ENCODE measurements at places on chromosomes 3 and 15. TPM values are rescaled to one million over a fixed set of nuclear protein-coding genes. Genes with fewer than 3 reads are reported as not detected.

DNA sequence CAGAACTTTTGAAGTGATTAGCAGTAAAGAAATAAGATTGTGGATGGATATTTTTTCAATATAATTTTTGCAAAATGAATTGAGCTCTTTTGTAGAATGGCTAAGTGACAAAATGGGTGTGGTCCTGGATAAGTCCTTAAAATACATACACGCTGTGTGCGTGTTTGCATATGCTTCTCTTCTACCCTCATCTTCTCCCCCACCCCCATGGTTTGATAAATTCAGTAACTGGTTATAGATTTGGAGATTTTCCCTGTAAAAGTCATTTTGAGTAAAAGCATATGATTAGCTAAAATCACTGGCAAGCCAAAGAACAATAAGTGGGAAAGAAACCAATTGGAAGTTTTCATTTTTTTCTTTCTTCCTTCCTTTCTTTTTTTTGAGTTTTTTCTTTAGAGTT lies 453.9 kb upstream of the MDFIC2 start:
- no peaks in the 10 kb centered on the region for H3K4me1 ChIP-seq
- H3K36me3 ChIP-seq: no peaks in the 10 kb centered on the region
- H3K27ac ChIP-seq: no peak overlapping the region
- no peak for DNase-seq

GRCh38 chr3:58535531-58536500 lies 1.2 kb downstream of the ACOX2 start:
- no peaks in the 10 kb centered on the region for H3K36me3 ChIP-seq
- no peaks in the 10 kb centered on the region for H3K27me3 ChIP-seq
- H3K4me3 ChIP-seq: no peak overlapping the region
- no peak overlapping the region for H3K27ac ChIP-seq
- no peaks in the 10 kb centered on the region for H3K4me1 ChIP-seq
- no peak for DNase-seq

DNA sequence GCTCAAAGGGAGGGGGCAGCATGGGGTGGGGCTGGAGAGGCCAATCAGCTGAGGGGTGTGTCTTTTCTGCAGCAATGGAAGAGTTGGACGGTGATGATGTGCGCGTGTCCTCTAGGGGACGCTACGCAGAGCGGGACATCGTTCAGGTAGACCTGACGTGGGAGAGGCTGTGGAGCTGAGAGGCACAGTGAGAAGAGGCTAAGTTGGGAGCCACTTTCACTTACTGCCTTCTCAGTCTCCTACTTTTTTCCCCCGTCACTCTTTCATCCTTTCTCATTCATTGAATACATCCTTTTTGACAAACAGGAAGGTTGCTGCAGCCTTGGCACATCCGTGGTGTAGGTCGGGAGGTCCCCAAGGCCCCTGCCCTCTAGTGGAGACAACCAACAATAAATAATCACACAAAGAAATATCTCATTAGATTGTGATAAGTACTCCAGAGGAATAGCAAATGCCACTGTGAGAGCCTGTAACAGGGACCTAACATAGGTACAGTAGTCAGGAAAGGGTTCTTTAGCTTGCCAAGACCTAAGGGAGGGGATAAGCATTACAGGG lies 4.4 kb upstream of the BRPF1 start:
- H3K36me3 ChIP-seq: no peaks in the 10 kb centered on the region
- H3K4me3 ChIP-seq: no peak overlapping the region
- no peaks in the 10 kb centered on the region for H3K27me3 ChIP-seq

GRCh38 chr3:156349978-156350377 lies 204.9 kb downstream of the SSR3 start:
- no peaks in the 10 kb centered on the region for H3K36me3 ChIP-seq
- no peaks in the 10 kb centered on the region for H3K4me1 ChIP-seq
- DNase-seq: no peak
- H3K27me3 ChIP-seq: no peaks in the 10 kb centered on the region

GRCh38 chr3:68931406-68932149 lies 769 bp downstream of the TAFA4 start:
- H3K4me3 ChIP-seq: no peak overlapping the region
- no peak overlapping the region for H3K27ac ChIP-seq
- no peaks in the 10 kb centered on the region for H3K4me1 ChIP-seq
- peaks cover 61% of the 10 kb centered on the region for H3K27me3 ChIP-seq
- no peak for DNase-seq

The SRP14 gene
- 374 TPM for total RNA-seq

The HOMER2 gene
- 7.8 TPM for total RNA-seq

DNA sequence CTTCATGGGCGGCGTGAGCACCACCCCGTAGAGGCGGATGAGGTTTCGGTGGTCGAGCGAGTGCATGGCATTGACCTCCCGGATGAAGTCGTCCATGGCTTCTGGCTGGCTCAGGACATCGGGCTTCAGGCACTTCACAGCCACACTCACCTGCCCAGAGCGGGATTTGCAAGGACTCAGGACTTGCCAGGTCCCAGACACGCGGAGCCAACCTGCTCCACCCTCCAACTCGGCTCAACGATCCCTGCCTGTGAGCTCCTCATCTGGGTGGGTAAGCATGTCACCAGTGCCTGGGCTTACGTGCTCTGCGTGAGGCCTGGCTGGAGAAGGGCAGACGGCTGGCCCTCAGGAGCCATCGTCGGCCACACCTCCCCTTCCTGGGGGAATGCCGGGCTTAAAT lies 25.2 kb downstream of the TNK2 start:
- peaks cover 64% of the 10 kb centered on the region for H3K36me3 ChIP-seq
- no peak overlapping the region for H3K4me3 ChIP-seq
- H3K27ac ChIP-seq: no peak overlapping the region
- no peaks in the 10 kb centered on the region for H3K4me1 ChIP-seq
- no peak for DNase-seq

The LYSMD2 gene
- 19.6 TPM for total RNA-seq

The DLL4 gene
- 5.2 TPM for total RNA-seq

DNA sequence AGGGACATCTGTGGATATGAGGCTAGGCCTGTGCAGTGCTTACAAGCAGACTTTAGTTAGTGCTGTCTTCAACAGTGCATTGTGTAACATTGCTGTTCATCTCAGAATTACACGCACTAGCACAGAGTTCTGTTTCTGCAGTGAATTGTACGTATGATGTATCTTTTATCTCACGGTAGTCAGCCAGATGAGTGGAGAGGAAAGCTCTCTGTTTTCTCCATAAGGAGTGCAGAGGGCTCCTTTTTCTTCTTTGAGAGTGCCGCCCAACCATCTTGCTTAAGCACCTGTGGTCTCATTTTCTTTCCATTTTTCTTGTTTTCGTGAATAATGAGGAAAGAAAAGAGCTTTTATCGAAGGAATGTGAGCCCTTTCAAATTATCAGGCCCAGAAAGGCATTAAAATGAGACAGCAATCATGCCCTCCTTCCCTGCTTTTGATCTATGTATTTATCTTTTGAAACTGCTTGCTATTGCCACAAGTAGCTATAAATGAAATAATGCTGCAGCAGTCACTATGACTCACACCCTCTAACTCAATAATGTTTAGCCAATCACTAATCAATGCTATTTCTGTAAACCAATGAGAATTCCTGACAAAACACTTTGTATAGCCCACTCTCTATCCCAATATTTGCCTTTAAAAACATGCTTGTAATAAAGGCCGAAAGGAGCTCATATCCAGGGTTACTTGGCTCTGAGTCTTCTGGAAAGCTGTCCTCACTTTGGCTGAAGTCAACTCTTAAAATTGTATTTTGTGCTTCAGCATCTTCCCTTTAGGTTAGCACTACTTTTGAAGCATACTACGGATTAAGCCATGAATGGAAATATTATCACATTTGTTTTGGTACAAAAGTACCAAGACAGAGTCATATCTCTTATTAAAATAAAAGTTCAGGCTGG lies 226.0 kb upstream of the P2RY1 start:
- DNase-seq: no peak
- no peaks in the 10 kb centered on the region for H3K36me3 ChIP-seq
- H3K27ac ChIP-seq: no peak overlapping the region
- no peaks in the 10 kb centered on the region for H3K4me1 ChIP-seq
- no peaks in the 10 kb centered on the region for H3K27me3 ChIP-seq

The CLEC3B gene
- 25.5 TPM for total RNA-seq

DNA sequence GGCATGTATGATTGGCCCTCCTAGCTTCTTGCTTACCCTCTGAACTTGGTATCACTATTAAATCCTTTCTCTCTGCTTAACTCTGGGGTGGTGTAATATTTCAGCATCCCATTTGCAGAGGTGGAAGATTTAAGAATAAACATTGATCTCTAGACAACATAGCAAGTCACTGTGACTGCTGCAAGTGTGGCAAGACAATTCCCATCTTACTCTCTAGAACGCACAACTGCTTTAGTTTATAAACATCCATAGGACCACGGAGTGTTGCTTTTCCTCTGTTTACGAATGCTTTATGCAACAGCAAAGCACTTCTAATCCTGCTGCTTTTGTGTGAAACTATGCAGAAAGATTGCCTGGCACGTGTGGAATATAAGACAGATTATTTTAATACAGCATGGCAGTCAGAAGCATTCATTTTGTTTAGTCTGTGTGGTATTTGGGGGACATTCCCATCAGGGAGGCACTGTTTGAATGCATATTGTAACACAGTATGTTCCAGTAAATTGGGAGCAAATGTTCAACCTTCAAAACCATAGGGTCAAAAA lies 338.9 kb upstream of the TMCO5A start:
- no peak overlapping the region for H3K27ac ChIP-seq
- no peaks in the 10 kb centered on the region for H3K27me3 ChIP-seq
- no peak overlapping the region for H3K4me3 ChIP-seq
- H3K4me1 ChIP-seq: no peaks in the 10 kb centered on the region

The ARPIN gene
- total RNA-seq: 2.7 TPM

- peak overlapping the region; percentile 65 for H3K4me3 ChIP-seq
- no peaks in the 10 kb centered on the region for H3K36me3 ChIP-seq
- H3K27ac ChIP-seq: no peak overlapping the region
- DNase-seq: no peak
These were observed 1.1 kb downstream of the CMTM8 start for GRCh38 chr3:32239307-32240158.

DNA sequence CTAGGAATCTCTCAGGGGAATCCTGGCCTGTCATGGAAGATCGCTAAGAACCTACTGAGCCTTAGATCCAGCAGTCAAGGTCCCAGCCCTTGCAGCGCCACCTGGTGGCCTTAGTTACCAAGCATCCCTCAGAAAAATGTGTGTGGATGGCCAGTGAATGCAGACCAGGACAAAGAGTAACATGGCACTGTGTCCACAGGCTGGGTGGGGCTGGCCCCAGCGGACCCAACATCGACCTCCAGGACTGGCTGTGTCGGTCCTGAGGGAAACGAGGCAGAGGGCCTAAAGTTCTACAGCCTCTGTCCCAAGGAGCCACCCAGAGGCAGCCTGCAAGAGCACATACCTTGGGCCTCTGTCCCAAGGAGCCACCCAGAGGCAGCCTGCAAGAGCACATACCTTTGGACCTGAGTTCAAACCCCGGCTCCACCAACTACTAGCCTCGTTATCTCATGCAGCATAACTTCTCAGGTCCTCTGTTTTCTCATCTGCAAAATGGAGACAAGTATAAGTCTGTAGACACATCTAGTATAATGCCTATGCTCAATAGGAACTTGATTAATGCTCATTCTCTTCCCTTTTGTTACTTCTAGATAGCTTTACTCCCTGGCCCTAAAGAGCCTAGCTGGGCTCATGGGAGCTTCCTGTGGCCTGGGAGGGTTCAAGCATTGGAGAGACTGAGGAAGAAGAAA lies 57.5 kb upstream of the HERC1 start:
- H3K36me3 ChIP-seq: no peaks in the 10 kb centered on the region
- H3K4me1 ChIP-seq: peaks cover 62% of the 10 kb centered on the region
- DNase-seq: peak; percentile 47

The EFCC1 gene
- total RNA-seq: 1.0 TPM

GRCh38 chr15:58830556-58830955 lies 59.5 kb downstream of the MINDY2 start:
- no peak overlapping the region for H3K27ac ChIP-seq
- DNase-seq: no peak
- no peaks in the 10 kb centered on the region for H3K27me3 ChIP-seq
- peaks cover 9% of the 10 kb centered on the region for H3K36me3 ChIP-seq
- no peaks in the 10 kb centered on the region for H3K4me1 ChIP-seq

The C2CD4B gene
- 2.7 TPM for total RNA-seq

DNA sequence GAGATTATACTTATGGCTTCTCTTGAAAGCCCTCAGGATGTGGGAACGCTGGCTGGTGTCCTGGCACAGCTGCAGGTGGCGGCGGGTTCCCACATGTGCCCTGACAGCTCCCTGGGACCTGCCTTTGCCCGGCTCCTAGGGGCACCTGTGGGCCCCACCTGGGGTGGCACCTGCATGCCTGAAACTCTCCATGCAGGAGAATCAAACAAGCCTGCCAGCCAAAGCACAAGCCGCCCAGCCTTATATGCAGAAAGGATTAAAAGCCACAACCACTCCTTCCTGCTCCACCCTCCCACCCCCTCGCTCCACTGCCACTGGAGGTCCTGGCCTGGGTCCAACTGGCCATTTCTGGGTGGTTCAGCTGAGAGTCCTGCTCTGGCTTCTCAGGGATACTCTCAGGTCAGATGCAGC lies 18.1 kb downstream of the TRPM1 start:
- H3K27me3 ChIP-seq: peaks cover 3% of the 10 kb centered on the region
- no peak for DNase-seq
- H3K4me1 ChIP-seq: peaks cover 20% of the 10 kb centered on the region
- no peaks in the 10 kb centered on the region for H3K36me3 ChIP-seq

GRCh38 chr3:100210772-100211135 lies 50.0 kb upstream of the TBC1D23 start:
- no peaks in the 10 kb centered on the region for H3K36me3 ChIP-seq
- peak; percentile 8 for DNase-seq
- H3K27ac ChIP-seq: peak overlapping the region; percentile 45
- no peaks in the 10 kb centered on the region for H3K27me3 ChIP-seq

DNA sequence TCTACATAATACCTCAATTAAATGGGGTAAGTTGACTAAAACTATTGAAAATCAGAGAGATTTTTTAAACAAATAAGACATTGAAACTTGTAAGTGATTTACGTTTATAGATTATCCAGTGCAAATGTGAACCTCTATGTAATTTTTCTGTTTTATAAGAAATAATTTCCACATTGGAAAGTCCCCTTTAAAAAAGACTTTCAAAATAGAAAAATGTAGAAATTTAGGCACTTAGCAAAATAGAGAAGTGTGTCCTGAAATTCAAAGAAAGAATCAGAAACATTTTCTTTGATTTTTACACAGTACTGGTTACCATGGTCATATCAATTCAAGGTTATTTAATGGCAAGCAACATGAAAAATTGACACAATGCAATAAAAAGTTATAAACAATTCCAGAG lies 290.9 kb upstream of the GPR149 start:
- H3K4me1 ChIP-seq: no peaks in the 10 kb centered on the region
- no peak overlapping the region for H3K4me3 ChIP-seq
- no peak overlapping the region for H3K27ac ChIP-seq
- no peaks in the 10 kb centered on the region for H3K36me3 ChIP-seq

The CDHR4 gene
- not detected for total RNA-seq

The PLCD1 gene
- total RNA-seq: 16.3 TPM

GRCh38 chr15:78207641-78208340 lies 26.6 kb downstream of the ACSBG1 start:
- peaks cover 6% of the 10 kb centered on the region for H3K4me1 ChIP-seq
- no peaks in the 10 kb centered on the region for H3K36me3 ChIP-seq
- no peaks in the 10 kb centered on the region for H3K27me3 ChIP-seq
- H3K4me3 ChIP-seq: no peak overlapping the region
- no peak for DNase-seq

The TM4SF4 gene
- total RNA-seq: 0.09 TPM

Measured in thymus (tissue), 14 donors.